ENCODE measurements at places on chromosomes 3 and 15.

GRCh38 chr3:117681619-117682018, 972.0 kb downstream of the TUSC7 start:
- no peak for DNase-seq

GRCh38 chr3:70501561-70501960, 189.1 kb upstream of the MDFIC2 start:
- DNase-seq = no peak

DNA sequence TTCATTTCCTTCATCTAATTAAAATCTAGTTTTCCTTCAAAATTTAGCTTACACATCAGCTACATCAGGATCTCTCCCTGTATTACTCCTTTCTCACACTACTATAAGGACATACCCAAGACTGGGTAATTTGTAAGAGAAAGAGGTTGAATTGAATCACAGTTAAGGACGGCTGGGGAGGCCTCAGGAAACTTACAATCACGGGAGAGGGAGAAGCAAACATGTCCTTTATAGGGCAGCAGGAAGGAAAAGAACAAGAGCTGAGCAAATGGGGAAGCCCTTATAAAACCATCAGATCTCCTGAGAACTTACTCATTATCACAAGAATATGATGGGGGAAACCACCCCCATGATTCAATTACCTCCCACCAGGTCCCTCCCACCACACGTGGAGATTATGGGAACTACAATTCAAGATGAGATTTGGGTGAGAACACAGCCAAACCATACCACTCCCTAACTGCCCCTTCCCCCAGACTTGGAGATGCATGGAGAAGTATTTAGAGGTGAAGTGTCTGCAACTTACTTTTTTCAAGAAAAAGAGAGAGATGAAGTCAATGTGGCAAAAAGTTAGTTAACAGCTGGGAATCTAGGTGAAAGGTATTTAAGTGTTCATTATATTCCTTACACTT, 21.3 kb downstream of the PRTG start:
- DNase-seq = no peak

DNA sequence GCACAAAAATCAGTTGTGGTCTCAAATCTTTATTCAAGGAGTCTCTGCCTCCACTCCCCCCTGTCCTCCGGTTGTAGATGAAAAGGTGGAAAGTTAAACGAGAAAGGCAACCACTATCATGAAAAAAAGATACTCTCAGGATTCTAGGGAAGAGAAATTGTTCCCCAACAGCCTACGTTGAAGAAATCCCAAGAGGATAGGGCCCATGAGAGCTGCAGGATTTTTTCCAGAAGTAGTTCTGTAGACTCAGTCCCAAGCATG, 14.3 kb downstream of the ZIC1 start:
- no peak for DNase-seq

GRCh38 chr3:119195911-119196310, 22.5 kb downstream of the UPK1B start:
- no peak for DNase-seq

DNA sequence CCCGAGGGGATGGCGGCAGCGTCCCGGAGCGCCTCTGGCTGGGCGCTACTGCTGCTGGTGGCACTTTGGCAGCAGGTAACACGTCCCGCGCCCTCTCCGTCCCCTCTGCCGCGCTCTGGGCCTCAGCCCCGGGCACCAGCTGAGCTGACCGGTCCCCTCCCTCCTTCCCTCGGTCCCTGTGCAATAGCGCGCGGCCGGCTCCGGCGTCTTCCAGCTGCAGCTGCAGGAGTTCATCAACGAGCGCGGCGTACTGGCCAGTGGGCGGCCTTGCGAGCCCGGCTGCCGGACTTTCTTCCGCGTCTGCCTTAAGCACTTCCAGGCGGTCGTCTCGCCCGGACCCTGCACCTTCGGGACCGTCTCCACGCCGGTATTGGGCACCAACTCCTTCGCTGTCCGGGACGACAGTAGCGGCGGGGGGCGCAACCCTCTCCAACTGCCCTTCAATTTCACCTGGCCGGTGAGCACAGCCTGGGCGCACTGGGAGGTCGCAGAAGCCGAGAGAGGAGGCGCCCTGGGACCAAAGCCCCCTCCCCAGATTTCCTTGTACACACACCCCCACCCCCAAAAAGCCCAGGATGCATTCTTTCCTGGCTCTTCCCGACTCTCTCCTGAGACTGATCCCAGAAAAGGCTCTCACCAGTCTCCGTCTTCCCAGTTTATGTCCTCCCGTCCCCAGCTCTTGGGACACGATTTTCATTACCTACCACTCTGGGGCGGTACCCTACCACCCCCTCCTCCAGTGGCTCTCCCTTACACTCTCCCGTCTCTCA, 705 bp downstream of the DLL4 start:
- no peak for DNase-seq

DNA sequence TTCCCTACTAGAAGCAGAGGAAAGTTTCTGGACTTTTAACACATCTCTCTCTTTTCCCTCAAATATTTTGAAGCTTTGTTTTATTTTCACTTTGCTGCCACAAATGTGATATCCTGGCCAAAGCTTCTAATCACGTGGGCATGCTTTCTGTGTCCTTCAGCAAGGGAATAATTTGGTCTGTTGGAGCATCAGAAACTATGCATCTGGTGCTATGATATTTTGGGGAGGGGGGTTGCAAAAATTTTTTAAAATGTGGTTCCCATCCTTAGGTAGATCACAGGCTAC, 254.2 kb downstream of the GAP43 start:
- DNase-seq = no peak

- no peak for DNase-seq
Observed at GRCh38 chr3:15246186-15246585, 40.1 kb downstream of the CAPN7 start.

GRCh38 chr3:37511463-37511920, 337.1 kb upstream of the LRRFIP2 start:
- no peak for DNase-seq

DNA sequence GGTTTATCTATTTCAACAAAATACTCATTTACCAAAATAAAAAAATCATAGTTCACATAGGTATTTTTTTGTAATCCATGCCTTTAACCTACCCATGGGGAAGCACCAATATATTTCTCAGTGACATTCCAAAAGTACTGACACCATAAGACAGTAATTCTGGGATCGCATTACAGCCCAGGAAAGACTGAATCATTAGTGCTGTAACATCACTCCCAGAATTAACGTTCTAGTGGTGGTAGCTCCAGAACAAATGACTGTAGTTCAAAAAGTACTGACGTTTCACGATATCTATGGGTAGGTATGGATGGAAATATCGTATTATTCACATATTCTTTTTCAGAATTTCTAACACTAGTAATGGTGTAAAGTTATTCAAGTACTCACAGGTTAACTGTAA, 54.3 kb upstream of the NEK10 start:
- no peak for DNase-seq

- DNase-seq = no peak
Observed at GRCh38 chr3:38018296-38019266, 10.9 kb downstream of the PLCD1 start.

GRCh38 chr3:185631108-185631507, 45.0 kb downstream of the SENP2 start:
- no peak for DNase-seq

GRCh38 chr15:54567408-54568035, 589.3 kb downstream of the UNC13C start:
- no peak for DNase-seq
